Neural cell (in vitro differentiated cells): ENCODE measurements at places on chromosomes 6 and 20. TPM values are rescaled to one million over a fixed set of nuclear protein-coding genes. Genes with fewer than 3 reads are reported as not detected.

The KHDRBS2 gene
- polyA plus RNA-seq: 25.4 and 28.5 TPM in 2 replicates

The CST4 gene
- polyA plus RNA-seq: not detected in 2 replicates

The PSORS1C2 gene
- not detected in 2 replicates for polyA plus RNA-seq

The SLC17A2 gene
- polyA plus RNA-seq: not detected in 2 replicates

The SLC32A1 gene
- polyA plus RNA-seq: 36.2 and 40.0 TPM in 2 replicates

The SERAC1 gene
- 22.2 and 22.3 TPM in 2 replicates for polyA plus RNA-seq

The SLCO4A1 gene
- 2.5 and 3.5 TPM in 2 replicates for polyA plus RNA-seq

The LY6G6F gene
- polyA plus RNA-seq: not detected in 2 replicates

The SCRT2 gene
- polyA plus RNA-seq: 2.5 and 3.8 TPM in 2 replicates

The LCA5 gene
- polyA plus RNA-seq: 11.5 and 13.2 TPM in 2 replicates

The ZBTB12 gene
- polyA plus RNA-seq: 19.2 and 21.4 TPM in 2 replicates

The SNX3 gene
- polyA plus RNA-seq: 116 and 135 TPM in 2 replicates

The FRK gene
- polyA plus RNA-seq: not detected in 2 replicates

The GCNT2 gene
- polyA plus RNA-seq: 9.4 and 16.3 TPM in 2 replicates
